ENCODE measurements at places on chromosomes 2 and 18.

- DNase-seq: no peak
Measured at GRCh38 chr18:48355276-48356115, 53.7 kb downstream of the ZBTB7C start.

GRCh38 chr18:11887328-11888128 is 20.6 kb downstream of the MPPE1 start:
- DNase-seq: no peak

- DNase-seq: no peak
Measured at GRCh38 chr2:43180897-43181296, 45.5 kb downstream of the ZFP36L2 start.

DNA sequence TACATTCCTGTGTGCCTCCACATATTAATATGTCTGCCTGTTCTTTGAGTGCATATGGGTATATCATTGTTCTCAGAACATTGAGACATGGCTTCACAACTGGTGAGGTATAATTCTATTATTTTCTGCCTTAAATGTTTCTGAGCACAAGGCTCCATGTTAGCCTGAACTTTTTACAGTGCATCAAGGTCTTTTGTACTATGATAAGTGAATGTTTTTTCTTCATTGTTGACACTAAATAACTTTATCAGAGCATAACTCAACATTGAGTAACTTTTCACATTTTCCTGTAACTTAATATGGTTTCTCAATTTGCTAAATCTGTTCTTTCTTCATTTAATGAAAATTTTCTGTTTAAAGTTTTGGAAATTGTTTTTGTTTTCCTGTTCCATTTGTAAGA is 262.9 kb downstream of the HNMT start:
- DNase-seq: no peak
